ENCODE measurements at places on chromosomes 11 and 22. TPM values are rescaled to one million over a fixed set of nuclear protein-coding genes. Genes with fewer than 3 reads are reported as not detected.
A peak's percentile ranks its signal among the peaks of the same experiment; 100 is the strongest.

GRCh38 chr11:133026952-133027351 is 505.3 kb downstream of the OPCML start:
- H3K4me3 ChIP-seq: no peak overlapping the region
- H3K27me3 ChIP-seq: peaks cover 16% of the 10 kb centered on the region
- H3K36me3 ChIP-seq: no peaks in the 10 kb centered on the region
- no peak for DNase-seq
- no peaks in the 10 kb centered on the region for H3K4me1 ChIP-seq

GRCh38 chr11:12897867-12898266 is 111.2 kb upstream of the RASSF10 start:
- no peaks in the 10 kb centered on the region for H3K27me3 ChIP-seq
- DNase-seq: no peak
- H3K27ac ChIP-seq: no peak overlapping the region
- no peak overlapping the region for H3K4me3 ChIP-seq

- H3K4me3 ChIP-seq: no peak overlapping the region
- H3K27ac ChIP-seq: no peak overlapping the region
- H3K4me1 ChIP-seq: peaks cover 10% of the 10 kb centered on the region
- H3K36me3 ChIP-seq: no peaks in the 10 kb centered on the region
Observed at GRCh38 chr22:39155421-39155820, 2.9 kb upstream of the CBX7 start.

DNA sequence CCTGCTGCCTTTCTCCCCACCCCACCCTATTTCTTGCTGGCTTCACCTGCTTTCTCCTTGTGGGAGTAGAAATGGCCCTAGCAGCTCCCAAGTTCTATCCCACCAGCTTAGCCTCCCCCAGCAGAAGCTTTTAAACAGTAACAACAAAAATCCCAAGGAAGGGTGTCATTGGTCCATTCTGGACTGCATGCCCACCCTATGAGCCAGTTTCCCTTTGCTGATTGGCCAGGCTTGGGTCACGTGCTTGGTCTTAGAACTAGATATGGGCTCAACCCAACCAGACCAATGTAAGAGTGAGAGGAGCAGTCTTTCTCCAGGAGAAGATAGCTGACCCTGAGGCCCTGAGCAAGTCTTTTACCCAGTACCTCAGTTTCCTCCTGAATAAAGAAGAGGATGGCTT is 2.3 kb downstream of the MTFP1 start:
- peaks cover 35% of the 10 kb centered on the region for H3K4me1 ChIP-seq
- no peaks in the 10 kb centered on the region for H3K27me3 ChIP-seq
- no peak for DNase-seq
- H3K27ac ChIP-seq: no peak overlapping the region
- no peaks in the 10 kb centered on the region for H3K36me3 ChIP-seq

DNA sequence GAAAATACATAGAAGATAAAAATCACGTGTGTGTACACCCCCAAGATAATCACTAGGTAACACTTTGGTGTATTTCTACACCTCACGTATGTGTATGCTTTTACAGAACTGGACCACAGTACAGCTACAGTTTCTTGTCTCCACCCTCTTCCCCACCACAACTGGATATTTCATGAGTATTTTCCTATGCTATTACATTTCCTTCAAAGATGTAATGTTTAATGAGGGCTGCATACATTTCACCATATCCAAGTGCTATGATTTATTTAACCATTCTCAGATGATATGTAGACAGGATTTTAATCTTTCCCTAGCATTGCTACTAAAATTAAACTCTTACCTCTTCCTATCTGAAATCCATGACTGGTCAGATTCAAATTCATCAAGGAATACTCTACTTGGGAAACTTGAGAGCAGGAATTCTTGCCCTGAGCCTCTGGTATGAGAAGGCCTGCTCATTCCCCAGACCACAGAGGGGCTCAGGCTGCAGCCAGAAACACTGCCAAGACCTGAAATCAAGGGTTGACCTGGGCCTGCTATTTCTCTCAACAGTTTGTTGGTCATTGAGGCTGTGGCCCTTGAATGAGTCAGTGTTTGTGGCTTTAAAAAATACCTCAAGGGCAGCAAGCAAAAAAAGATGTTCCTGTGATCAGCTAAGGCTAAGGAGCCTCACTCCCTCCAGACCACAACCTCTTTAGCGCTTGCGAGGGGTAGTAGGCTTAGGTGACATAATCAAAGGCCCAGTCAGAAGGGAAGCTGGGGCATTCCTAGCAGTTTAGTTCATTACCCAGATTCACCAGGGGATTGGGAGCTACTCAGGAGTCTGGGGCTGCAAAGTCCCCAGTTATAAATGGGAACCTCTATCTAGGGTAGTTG is 55.5 kb downstream of the ABTB2 start:
- no peak overlapping the region for H3K4me3 ChIP-seq
- H3K27me3 ChIP-seq: no peaks in the 10 kb centered on the region
- peak; percentile 100 for DNase-seq

DNA sequence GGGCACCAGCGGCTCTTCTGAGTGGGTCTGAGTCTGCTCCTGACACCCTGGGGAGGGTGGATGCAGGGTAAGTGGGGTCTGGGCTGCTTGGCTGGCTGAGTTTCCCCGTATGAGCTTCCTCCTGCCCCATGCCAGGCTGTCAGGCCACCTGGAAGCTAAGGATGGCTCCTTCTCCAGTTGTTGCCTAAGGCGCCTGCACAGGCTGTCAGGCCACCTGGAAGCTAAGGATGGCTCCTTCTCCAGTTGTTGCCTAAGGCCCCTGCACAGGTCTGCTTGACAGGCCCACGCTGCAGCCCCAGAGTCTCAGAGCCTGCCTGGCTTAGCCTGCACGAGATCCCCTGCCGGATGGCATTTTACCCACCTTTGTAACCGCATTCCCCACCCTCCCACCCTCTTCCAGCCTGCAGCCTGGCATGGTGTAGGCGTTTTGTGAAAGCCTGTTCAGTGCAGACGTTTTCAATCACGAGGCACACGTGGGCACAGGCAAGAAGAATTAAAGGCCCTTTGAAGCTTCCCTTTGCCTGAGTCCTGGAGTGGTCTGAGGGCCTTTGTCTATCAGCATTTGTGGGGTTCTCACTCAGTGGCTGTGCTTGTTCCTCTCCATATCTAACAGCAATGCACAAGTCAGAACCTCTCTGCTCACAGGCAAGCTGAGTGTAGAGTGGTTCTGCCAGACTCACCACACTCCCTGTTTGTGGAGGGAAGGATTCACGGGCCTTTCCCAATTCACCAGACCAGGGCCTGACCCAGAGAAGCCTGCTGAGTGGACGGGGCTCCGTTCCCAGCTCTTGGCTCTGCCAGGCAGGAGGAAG is 40.2 kb upstream of the B3GAT1 start:
- no peaks in the 10 kb centered on the region for H3K4me1 ChIP-seq
- H3K27me3 ChIP-seq: no peaks in the 10 kb centered on the region
- no peak overlapping the region for H3K27ac ChIP-seq
- DNase-seq: no peak

GRCh38 chr11:17423533-17424310 is 35.3 kb upstream of the KCNJ11 start:
- no peak for DNase-seq
- peaks cover 21% of the 10 kb centered on the region for H3K27me3 ChIP-seq
- no peaks in the 10 kb centered on the region for H3K4me1 ChIP-seq
- H3K36me3 ChIP-seq: no peaks in the 10 kb centered on the region
- H3K4me3 ChIP-seq: no peak overlapping the region

GRCh38 chr11:13091373-13091772 is 82.3 kb downstream of the RASSF10 start:
- no peak overlapping the region for H3K4me3 ChIP-seq
- no peak overlapping the region for H3K27ac ChIP-seq
- H3K27me3 ChIP-seq: no peaks in the 10 kb centered on the region
- no peak for DNase-seq

DNA sequence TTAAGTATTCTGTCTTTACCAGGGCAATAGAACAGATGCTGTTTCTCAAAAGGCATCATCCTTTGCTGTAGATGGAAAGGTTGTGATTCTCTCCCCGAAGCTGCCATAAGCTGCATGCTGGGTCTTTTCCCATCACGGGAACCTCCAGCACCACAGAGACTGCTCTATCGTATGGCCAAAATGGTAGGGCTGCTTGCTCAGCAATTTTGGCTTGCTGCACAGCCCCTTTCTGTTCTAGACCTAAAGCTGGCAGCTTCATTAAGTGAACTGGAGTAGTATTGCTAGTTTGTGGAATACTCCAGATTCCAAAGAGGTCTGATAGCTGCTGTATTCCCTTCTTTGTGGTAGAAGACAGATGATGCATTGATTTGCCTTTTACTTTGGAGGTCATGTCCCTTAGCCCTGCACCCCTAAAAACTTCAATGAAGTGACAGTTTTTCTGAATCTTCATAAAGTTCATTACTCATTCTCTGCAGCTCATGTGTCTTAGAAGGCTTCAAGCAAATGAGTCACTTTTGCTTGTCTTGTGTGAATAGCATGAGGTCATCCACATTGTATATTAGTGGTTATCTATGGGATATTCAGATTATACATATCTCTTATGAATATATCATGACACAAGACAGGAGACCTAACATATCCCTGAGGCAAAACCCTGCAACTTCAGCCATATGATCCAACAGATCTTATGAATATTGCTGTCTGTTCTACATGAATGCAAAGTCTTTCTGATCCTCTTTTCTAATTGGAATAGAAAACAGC is 245.3 kb downstream of the FAM76B start:
- no peak overlapping the region for H3K27ac ChIP-seq
- H3K27me3 ChIP-seq: no peaks in the 10 kb centered on the region
- no peaks in the 10 kb centered on the region for H3K36me3 ChIP-seq
- H3K4me1 ChIP-seq: peaks cover 6% of the 10 kb centered on the region

DNA sequence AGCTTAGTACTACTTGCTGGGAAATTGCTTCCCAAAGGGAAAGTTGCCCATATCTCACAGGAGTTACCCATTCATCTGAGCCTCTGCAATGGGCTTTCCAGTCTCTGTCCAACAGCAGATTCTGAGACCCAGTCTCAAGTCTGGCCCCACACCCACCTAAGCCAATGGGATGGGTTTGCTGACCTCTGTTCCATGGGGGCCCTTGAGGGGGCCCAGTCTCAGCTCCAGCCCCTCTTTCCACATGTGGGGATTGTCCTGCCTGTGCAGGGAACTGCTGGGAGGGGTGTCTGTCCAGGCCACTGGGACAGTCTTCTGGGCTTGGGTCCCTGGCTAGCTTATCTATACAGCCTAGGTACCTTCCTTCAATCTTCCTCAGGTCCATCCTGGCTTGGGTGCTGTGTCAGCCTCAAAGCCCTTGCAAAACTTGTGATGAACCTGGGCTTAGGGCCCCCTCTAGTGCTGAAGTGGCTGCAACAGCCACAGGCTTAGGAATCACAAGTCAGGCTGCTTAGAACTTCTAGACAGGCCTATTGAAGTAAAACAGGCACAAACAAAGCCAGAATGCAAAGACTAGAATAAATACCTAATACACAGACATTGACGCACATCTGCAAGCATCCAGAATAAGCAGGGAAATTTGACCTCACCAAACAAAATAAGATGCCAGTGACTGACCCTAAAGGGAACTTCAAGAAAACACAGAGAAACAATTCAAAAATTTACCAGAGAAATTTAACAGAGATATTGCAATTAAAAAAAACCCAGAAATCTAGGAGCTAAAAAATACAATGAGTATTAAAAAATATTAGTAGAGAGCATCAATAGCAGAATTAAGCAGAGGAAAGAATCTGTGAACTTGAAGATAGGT is 11.7 kb upstream of the PATL1 start:
- H3K4me3 ChIP-seq: no peak overlapping the region
- H3K27ac ChIP-seq: no peak overlapping the region
- H3K4me1 ChIP-seq: no peaks in the 10 kb centered on the region
- no peaks in the 10 kb centered on the region for H3K36me3 ChIP-seq

GRCh38 chr11:121057922-121058321 is 34.0 kb downstream of the TBCEL start:
- H3K27me3 ChIP-seq: no peaks in the 10 kb centered on the region
- DNase-seq: no peak
- H3K4me3 ChIP-seq: no peak overlapping the region
- H3K27ac ChIP-seq: no peak overlapping the region
- H3K4me1 ChIP-seq: no peaks in the 10 kb centered on the region

GRCh38 chr11:72623052-72623451 is 51.2 kb downstream of the PDE2A start:
- H3K36me3 ChIP-seq: no peaks in the 10 kb centered on the region
- no peak overlapping the region for H3K4me3 ChIP-seq
- H3K4me1 ChIP-seq: no peaks in the 10 kb centered on the region

GRCh38 chr22:42803389-42803788 is 53.7 kb downstream of the ARFGAP3 start:
- H3K27ac ChIP-seq: no peak overlapping the region
- H3K4me3 ChIP-seq: no peak overlapping the region
- DNase-seq: no peak

Gene ZDHHC24
- total RNA-seq: 13.5 TPM

Gene OR2AT4
- not detected for total RNA-seq
